ENCODE measurements at places on chromosomes 1 and 21.

- no peak for DNase-seq
These were observed 26.2 kb downstream of the RGS7 start for GRCh38 chr1:241330619-241331327.

GRCh38 chr1:179865377-179865776 lies 12.2 kb downstream of the TOR1AIP2 start:
- no peak for DNase-seq

- peak; percentile 75 for DNase-seq
These were observed 9.2 kb upstream of the CBR3 start for GRCh38 chr21:36125512-36126207.

DNA sequence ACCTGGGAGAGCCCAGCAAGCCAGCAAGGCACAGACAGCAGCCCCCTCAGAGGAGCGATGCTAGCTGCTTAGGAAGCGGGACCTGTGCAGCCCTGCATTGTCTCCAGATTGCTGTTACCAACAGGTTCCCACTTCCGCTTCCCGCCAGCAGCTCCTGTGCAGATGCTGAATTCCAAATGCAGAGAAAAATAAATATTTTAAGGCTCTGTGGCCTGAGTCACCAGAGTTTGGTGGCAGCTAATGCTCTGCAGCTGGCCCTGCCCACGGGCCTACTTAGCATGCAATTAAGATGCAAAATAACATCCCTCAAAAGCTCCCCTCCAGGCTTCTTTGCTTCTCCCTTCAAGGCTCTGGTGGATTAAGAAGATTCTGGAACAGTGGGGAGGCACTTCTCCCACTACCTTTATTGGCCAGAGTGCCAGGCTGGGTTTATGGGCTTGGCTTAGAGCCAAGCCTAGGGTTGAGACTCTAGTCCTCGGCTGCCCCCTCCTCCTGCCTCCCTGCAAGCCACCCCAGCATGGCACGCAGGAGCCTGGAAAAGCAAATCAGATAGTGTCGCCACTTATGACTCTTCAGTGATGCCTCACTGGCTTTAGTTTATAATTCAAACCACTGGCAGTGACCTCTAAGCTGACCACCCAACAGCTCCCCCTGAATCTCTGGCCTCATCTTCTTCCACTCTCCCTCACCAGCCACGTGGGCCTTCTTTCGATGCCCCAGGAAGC lies 207.1 kb upstream of the ZC3H12A start:
- no peak for DNase-seq

DNA sequence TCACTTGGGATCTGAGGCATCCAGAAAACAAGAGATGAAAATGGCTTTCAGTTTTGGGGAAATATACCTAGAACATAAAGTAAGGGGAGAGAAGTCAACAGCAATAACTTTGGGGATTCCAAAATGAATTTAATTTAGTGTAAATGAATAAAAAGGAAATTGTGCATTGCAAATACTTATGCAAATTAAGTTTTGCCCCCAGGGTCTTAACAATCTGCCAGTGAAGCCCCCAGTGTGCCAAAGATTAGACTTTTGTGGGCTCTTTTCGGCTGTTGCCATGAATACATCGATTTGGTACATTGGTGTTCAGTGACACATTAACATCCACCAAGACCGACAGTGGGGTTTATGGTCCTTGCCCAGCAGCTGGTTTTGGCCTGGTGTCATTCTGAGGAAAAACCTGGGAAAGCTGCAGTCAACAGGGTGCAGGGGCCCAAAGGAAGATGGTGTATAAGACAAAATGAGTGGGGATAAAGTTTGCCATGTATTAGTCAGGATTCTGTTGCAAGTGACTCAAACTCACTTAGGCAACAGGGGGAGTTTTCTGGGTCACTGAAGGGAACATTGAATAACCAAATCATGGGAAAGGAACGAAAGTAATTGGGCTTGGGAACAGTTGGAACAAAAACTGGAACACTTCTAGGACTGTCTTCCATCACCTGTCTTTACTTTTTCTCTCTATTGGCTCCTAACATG lies 30.2 kb upstream of the IGSF3 start:
- no peak for DNase-seq

- no peak for DNase-seq
These were observed 11.7 kb upstream of the MCOLN3 start for GRCh38 chr1:85060038-85060437.

- no peak for DNase-seq
These were observed 1075.0 kb downstream of the TTLL7 start for GRCh38 chr1:82923931-82924330.

DNA sequence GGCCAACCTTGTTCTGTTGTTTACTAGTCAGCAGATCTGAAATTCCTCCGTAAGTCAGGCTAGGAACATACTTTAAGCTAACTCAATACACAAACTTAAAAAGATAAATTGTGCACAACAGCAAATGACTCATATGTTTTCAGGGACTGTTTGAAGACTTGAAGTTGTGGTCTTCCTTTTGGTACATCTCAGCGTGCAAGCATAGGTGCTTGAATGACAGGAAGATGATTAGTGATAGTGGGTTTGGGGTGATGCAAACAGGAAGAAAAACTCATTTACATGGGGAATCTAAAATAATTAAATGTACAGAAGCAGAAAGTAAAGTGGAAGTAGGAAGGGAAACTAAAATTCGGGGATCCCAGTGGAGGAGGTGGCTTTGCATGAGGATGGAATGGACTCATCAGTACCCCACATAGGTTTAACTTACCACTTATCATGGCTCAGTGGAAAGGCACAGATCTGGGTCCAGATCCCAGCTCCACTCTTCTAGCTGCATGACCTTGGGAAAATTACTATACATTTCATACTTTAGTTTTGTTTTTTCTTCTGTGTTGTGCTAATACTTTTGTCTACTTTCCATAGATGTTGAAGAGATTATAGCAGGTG lies 122.3 kb downstream of the XCL2 start:
- DNase-seq: no peak

DNA sequence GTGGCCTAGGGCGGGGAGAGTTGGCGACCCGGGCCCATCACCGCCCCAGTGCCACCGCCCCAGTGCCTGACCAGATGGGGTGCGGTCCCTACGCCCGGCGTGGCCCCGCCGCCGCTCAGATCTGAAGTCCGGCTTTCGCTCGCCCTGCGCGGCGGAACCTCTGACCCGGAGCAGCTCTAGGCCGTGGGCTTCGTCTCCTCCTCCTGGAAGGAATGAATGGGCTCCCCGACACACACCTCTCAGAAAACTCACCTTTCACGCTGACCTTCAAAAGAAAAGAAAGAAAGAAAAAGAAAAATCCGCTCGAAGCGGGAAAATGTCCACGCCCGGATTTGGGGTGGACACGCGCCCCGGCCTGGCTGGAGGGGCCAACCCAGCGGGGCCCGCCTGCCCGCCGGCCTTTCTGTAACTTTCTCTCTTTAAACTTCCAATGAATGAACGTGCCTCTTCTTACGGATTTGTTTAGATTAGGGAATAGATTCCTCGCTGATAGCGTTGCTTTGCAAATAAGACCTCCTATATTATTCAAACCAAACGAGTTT lies 5.4 kb upstream of the SIM2 start:
- no peak for DNase-seq

- peak; percentile 68 for DNase-seq
These were observed 43.3 kb upstream of the LPAR3 start for GRCh38 chr1:84936116-84936810.

DNA sequence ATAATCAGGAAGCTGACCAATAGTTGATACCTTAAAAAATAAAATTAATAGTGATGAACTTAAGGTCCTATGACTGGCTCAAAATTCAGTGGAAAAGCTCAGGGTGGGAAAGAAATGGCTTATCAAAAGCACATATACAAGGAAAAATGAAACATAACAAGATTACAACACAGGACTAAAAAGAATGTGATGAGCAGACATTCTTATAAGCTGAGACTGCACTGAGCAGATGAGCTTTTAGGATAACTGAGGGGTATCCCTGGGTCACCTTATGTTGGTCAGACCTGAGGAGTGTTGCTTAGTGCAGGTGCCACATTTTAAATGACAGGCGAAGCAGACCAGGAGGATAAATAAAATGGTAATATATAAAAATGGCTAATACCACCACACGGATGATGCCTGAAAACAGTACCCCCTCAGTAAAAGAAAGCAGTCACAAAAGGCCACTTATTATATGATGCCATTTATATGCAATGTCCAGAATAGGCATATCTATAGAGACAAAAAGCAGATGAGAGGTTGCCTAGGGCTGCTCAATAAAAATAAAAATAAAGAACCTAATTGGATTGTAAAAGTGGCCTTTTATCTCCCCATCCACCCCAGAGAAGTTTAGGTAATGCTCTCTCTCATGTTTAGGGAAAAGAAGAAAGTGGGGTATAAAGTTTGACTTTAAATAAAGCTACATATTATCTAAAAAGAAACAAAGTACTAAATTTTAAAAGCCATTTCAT lies 163.9 kb downstream of the SLC45A1 start:
- no peak for DNase-seq

GRCh38 chr1:49351768-49352167 lies 575.1 kb upstream of the BEND5 start:
- DNase-seq: no peak

GRCh38 chr1:152473887-152474537 lies 36.6 kb upstream of the LCE5A start:
- DNase-seq: no peak

DNA sequence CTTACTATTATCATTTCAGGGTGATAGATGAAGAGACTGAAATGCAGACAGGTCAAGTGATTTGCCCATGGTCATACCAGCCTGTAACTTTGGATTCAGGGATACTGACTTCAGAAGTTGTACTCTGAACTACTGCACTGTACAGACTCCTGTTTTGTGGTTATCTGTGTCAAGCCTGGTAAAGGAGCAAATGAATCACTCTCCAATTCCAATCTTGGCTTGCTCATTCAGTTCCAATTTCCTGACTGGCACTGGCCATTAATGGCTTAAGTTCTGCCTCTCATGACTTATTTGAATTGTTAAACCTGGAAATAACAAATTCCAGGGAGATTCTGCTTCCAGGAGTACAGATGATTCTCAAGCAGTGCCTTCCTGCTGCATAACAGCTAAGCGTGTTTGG lies 45.4 kb upstream of the PLD5 start:
- DNase-seq: no peak

GRCh38 chr1:184483101-184483683 lies 96.4 kb downstream of the C1orf21 start:
- DNase-seq: peak; percentile 83

DNA sequence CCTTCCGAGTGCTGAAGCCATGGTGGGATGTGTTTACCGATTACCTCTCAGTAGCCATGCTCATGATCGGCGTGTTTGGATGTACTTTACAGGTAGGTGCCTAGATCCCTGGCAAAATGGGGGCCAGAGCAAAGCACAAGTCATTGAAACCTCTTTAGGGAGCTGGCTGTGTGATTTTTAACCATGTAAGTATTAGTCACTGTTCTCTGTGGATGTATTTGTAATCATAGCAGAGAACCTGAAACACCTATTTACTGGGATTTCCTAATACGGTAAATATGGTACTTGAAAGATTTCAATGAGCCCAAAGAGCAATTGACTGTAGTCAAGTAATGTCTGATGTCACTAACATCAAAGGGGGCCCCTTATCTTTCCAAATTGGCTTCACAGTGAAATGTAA lies 53.6 kb downstream of the LRRC8C start:
- no peak for DNase-seq

DNA sequence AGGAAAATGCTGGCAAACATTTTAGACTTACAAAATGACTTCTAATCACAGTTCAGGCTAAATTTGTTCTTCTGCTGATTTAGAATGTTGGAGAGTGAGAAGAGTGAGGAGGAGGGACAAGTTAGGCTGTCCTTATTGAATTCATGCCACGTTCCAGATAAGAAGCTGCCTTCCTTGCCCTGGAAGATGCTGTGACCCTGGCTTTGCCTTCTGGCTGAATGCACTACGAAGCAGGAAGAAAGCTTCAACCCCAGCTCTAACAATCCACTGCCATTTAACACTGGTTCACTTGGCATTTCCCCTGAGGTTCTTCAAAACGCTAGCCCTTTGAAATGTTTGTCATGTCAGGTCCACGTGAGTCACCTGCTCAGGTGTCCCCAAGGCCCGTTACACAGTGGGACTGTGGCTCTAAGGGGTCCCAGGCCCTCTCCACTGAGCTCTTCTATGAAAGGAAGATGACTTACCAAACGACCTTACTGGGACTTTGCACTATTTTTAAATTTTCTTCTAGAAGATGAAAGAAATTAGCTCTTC lies 30.0 kb upstream of the LRRC8C start:
- no peak for DNase-seq

DNA sequence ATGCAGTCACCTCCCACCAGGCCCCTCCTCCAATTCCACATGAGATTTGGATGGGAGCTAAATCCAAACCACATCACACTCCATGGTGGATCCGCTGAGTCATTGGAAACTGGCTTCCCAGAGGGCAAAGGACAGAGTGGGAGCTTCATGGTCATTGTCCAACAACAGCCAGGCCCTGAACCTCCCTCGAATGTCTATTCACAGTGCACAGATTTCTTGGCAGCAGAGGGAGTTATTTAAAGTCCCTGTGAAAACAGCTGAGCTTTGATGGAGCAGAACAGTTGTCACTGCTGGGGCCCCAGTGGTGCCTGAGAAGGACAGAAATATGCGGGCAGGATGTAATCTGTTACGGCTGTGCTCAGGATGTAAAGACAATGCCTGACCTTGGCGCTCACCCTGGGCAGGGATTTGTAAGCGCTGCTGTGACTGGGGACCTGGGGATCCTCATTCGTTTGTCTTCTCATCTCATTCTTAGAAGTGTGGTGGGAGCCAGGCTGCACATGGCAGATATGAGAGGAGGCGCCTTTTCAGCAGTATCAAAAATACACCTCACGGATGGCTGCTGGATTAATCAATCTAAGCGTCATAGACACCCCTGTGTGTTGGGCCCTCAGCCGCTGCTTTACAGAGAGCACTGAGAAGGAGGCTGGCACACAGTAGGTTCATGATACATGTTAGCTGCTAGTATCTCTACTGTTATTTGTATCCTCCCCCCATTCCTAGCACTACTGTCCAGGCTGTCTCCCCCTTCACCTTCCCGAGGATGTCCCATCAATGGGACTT lies 439.4 kb downstream of the PTPRU start:
- no peak for DNase-seq

DNA sequence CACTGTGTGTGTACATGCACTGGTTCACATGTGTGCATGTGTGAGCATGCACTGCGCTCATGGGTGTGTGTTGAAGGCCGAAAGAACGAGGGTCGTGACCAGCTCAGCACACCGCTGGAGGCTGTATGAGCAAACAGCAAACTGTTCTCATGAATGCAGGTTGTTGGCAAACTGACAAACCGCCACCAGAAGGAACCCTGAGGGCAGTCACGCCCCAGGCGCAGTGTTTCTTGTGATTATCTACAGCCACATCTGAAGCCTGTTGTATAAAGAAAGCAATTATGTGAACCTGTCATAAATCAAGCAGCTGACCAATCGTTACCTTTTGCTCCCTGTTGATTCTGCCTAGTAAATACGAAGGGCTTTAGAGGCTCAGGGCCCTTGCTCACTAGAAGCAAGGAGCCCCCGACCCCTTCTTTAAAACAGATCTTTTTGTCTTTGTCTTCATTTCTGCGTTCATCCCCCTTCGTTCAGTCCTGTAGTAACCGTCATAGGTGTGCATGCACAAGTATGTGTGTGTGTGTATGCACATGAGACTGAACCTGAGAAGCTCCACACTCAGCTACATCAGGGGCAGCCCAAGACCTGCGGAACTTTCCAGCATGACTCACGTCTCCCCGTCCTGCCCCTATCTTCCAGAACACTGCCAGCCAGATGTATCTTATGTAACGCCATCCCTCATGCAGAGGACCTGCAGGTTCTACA lies 16.8 kb upstream of the RIPK4 start:
- DNase-seq: peak; percentile 71
